ENCODE measurements at places on chromosomes 6 and 20.
A peak's percentile ranks its signal among the peaks of the same experiment; 100 is the strongest.

GRCh38 chr6:32906539-32906938, 34.3 kb downstream of the HLA-DMB start:
- no peak for DNase-seq

- DNase-seq: no peak
Observed at GRCh38 chr6:141874930-141875602, 257.7 kb upstream of the GJE1 start.

- peak; percentile 36 for DNase-seq
Observed at GRCh38 chr6:7726416-7727085, 652 bp downstream of the BMP6 start.

DNA sequence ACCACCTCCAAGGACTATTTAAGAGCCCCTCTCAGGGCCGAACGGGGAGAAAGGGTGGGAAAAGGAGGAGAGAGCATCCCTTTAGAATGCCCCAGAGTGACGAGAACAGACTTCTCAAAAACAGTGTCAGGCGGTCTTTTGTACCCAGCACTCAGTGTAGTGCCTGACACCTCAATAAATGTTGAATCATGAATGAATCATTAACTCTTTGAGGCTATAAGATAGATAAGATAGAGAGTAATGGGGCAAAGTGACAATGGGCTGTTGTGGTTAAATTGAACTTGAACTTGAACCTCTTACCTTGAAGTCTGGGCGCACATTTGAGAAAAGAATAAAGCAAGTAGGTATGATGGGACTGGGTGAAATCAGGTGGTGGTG, 7.4 kb downstream of the TCF21 start:
- DNase-seq: no peak

GRCh38 chr6:106339334-106340029, 13.9 kb upstream of the ATG5 start:
- peak; percentile 83 for DNase-seq

DNA sequence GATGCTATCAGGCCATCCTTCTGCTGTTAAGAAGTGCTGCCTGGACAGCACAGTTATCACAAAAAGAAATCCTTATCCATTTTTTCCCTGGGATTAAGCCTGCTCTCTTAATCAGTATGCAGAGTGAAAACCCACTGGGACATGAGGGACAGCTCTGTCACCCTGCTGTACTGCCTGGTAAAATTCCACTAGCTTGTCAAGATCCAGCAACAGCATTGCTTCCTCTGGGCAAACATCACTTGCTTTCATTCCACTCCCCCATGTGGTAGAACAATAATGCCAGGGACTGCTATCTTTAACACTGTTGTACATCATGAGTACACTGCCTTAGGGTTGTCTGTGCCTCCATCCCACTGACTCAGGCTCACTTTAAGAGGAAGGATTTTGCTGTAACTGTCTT, 331.3 kb downstream of the KIF16B start:
- DNase-seq: no peak

GRCh38 chr20:48052475-48052835, 267.2 kb upstream of the SULF2 start:
- no peak for DNase-seq

GRCh38 chr6:84687431-84687830, 77.0 kb downstream of the TBX18 start:
- no peak for DNase-seq

DNA sequence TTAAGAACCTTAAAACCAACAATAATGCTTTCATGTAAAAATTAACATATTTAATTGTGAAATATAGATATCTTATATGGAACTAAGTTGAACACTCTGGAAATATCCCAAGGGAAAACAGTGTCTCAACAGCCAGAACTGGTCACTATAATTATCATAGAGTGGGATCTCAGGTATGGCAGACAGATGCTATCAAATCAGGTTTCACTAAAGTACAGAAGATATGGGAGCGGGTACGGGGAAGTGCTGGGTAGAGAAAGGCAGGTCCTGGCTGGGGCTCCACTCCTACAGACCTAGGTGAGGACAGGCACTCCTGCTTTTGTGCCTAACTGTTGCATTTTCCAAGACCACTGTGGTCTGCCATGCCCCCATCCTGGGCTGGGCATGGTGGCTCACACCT, 128.2 kb upstream of the BEND3 start:
- no peak for DNase-seq

DNA sequence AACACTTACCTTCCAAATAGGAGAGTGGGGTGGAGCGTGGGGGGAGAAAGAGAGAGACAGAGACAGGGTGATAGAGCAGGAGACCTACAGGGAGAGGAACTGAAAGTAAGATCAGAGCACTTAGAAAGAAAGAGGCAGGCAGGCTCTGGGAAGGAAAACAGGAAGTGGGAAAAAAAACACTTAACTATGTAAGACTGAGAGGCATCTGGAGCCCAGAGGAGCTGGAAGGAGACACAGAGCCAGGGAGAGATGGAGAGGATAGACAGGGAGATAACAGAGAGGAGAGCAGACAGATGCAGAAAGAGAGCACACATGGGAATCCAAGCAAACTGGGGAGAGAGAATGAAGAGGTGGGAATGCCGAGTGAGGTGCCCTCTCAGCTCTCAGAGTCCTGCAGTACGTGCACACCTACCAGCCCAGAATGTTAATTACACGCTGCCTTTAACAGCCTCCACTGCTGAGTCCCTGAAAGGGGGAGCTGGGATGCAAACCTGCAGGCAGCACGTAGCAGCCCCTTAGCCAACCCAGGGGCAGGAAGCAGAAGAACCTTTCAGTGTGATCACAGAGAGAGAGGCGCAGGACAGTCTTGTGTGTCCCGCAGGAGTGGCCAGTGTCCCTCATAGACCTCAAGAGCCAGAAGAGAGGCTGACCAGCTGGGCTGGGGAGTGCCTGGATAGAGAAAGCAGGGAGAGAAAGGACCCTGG, 132.7 kb upstream of the LRFN2 start:
- DNase-seq: no peak

DNA sequence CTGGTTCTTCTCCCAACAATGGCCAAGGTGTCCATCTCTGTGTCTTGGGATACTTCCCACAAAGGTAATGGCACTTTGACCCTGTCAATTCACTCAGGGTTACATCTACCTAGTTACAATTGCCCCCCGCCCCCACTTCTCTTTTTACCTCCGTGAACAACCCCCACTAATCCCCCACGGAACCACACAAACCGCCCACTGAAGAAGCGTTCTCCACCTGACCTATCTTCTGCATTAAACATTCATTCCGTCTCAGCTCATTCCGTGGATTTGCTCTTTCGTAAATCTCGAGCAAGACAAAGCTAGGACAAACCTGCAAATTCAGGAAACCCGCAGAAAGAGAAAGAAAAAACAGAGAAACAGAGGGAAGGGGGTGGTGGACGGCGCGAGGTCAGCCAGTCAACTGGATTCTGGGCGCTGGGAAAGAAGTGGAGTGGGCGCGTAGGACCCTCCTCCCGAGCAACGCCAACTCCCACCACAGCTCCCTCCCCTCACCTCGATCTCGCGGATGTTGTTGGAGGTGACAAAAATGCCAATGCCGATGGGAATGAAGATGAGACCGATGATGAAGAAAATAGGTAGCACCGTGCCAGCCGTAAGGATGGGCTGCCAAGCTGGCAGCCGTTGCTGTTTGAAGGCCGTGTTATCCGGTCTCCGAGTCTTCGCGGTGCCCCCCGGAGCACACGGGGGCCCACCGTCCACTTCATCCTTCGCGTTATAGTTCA, 523 bp downstream of the TMEM30A start:
- peak; percentile 29 for DNase-seq

DNA sequence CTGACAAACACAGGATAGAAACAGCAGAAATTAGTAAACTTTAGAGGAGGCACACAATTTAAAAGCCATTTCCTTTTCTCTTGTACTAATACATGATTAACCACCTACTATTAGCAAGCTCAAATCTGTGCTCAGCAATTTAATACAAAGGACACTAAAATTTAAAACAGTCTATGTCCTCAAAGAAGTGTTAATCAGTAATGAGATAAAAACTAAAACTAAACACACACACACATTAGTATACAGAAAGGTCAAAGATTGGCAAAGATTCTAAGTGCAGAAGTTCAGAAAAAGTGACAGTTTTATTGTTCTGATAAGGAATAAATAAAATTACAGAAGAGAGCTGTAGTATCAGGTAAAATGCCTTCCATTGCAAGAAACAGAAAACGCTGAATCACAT, 73.9 kb upstream of the RUNX2 start:
- no peak for DNase-seq

DNA sequence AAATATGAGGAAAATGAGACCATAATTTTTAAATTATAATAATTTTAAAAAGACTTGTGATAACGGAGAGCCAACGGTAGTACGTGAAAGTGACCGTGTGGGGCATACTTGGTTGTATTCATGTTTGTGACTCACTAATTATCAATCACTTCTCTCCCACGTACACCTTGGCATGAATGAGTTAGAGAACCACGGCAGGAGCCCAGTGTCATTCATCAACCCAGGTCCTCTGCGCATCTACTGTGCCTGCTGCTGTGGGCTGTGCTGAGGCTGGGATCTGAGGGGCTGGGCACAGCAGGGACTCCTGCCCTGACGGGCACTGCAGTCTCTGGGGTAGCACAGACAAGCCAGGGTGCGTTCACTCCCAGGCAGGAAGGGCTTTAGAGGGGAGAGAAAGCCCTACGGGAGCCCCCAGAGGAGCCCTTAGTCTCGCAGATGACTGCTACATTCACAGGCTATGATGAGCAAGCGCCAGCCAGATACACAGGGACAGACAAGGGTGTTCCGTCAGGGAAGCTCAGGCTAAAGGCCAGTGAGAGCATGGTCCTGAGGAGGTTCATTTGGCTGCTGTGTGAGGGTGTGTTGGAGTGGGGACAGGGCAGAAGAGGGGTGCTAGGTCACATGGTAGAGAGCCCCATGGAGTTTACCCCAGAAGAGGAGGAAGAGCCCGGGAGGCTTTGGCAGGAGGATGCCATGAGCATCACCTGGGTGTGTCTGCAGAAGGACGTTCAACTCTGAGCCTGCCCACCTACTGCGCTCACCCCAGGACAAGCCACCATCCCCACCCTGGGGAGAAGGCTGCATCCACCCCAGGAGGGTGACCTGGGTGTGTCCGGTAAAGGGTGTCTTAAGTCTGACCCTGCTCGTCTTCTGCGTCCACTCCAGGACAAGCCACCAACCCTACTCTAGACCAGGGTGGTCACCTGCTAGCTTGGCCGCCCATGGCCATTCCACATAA, 8.2 kb upstream of the RPS6KA2 start:
- DNase-seq: no peak

GRCh38 chr6:111703723-111704122, 98.0 kb upstream of the TRAF3IP2 start:
- no peak for DNase-seq

DNA sequence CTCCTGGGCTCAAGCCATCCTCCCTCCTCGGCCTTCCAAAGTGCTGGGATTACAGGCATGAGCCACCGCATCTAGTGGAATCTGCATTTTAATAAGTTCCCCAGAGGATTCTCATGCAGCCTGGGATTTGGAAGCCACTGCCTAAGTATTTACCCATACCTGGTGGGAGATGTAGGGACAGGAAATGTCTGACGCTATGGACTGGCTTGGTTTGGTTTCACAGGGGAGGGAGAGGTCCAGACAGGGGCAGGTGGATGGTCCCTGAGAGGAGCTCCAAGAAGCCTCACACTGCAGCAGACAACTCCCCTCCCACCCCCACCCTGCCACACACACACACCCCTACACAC, 4.4 kb downstream of the VSTM2L start:
- no peak for DNase-seq

DNA sequence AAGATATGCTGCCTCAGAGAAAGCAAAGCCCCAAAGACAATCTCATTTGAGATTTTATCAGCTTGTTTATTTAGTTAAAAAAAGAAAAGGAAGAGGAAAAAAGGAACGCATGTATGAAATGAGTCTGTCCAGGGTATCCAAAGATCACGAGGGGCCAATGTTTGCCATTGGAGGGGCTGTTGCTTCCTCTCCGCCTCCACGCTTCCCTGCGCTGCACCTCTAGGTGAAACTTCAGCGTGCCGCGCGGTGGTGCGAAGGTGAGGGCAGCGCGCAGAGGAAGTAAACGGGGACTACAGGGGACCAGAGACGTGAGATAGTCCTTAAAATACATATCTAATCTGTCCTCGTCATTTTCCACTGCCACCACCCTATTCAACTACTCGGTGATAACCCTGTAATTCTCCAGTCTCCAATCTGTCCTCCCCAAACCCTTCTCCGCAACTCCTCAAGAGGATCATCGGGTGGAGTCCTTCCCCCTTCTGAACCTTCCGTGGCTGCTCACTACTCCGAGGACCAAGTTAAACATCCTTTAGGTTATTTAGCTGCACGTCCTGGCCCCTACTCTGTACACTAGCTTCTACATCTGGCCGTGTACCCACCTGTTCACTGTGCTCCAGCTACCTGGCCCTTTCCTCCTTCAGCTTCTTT, 1.1 kb upstream of the DCBLD1 start:
- no peak for DNase-seq

- no peak for DNase-seq
Observed at GRCh38 chr6:1605893-1606779, 3.6 kb upstream of the FOXC1 start.

- DNase-seq: peak; percentile 66
Observed at GRCh38 chr6:43181942-43182860, at the start of gene CUL9. TSS of gene CUL9 (plus strand) at chr6:43182196. CDS start at chr6:43184311, 2,115 bp downstream.

- no peak for DNase-seq
Observed at GRCh38 chr6:142929751-142930358, 15.1 kb downstream of the HIVEP2 start.

DNA sequence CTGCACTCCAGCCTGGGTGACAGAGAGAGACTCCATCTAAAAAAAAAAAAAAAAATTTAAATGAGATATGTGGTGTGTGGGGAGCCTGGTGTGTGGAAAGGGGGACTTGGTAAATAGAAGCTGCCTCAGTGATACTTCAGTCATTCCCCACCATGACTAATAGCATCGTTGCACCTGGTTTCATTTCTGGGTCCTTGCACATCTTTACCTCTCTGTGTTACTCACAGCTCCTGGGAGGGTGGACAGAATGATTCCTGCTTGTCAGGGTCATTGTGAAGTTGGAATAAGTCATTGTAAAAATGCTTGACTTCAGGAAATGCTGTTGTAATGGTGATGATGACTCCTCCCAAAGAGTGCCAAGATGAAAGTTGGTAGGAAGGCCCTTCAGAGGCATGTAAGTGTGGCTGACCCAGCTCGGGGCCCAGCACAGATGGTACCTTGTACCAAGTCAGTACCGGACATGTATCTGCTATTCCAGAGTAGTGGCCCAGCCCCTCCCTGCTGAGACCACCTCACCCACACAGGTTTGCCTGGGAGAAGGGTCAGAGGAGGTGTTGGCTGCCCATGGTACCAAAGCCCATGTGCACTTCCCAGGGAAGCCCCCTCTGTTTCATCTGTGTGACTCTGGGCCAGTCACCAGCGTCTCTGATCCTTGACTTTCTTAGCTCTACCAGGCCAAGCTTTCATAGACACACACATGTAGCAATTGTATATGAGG, 48.4 kb downstream of the PLAGL2 start:
- DNase-seq: no peak

DNA sequence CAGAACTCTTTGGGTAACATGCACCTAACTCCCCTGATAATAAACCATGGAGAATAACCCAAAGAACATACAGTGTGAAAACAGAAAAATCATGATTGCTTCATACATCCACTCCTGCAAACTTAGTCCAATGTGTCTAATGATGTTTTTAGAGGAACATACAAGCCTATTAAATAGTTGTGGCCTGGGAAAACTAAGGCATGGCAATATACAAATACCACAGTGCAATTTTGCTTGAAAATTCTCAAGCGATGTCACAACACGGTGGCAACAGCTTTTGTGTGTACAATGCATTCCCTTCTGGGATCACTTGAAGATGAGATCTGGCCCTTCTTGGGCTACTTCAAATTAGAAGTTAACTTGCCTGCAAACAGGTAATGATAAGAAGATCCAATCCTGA, 16.7 kb downstream of the MAP3K5 start:
- DNase-seq: no peak
